Mucosa of gallbladder (tissue), 1 donor: ENCODE measurements at places on chromosomes 4 and X. TPM values are rescaled to one million over a fixed set of nuclear protein-coding genes. Genes with fewer than 3 reads are reported as not detected.

Gene CXCL9
- 0.35 TPM for total RNA-seq

Gene MAB21L2
- 2.0 TPM for total RNA-seq

Gene VGLL1
- total RNA-seq, result 0.78 TPM

Gene BEX5
- 41.1 TPM for total RNA-seq

Gene USP9X
- total RNA-seq, result 90.5 TPM

Gene TLR2
- 21.6 TPM for total RNA-seq

Gene CDKL2
- 2.4 TPM for total RNA-seq

Gene ZBTB49
- total RNA-seq, result 5.8 TPM

Gene LYAR
- 4.2 TPM for total RNA-seq

Gene MCF2
- 3.3 TPM for total RNA-seq

Gene DRP2
- total RNA-seq, result 0.29 TPM

Gene NIPAL1
- 9.2 TPM for total RNA-seq

Gene MAGT1
- 69.4 TPM for total RNA-seq

Gene NHSL2
- 13.6 TPM for total RNA-seq

Gene NCBP2L
- total RNA-seq, result not detected

Gene GBA3
- 29.4 TPM for total RNA-seq

Gene COX7B2
- total RNA-seq, result not detected

Gene MAGEB17
- not detected for total RNA-seq

Gene GPR173
- total RNA-seq, result 1.4 TPM

Gene EVC2
- total RNA-seq, result 7.1 TPM

Gene CAMK2D
- 61.0 TPM for total RNA-seq

Gene GIMD1
- total RNA-seq, result 34.1 TPM

Gene CNKSR2
- 0.86 TPM for total RNA-seq

Gene USP51
- total RNA-seq, result 1.9 TPM

Gene CCDC110
- total RNA-seq, result 0.78 TPM

Gene AFF2
- total RNA-seq, result 36.0 TPM

Gene REELD1
- 0.43 TPM for total RNA-seq

Gene KLB
- not detected for total RNA-seq

Gene NDST3
- total RNA-seq, result 0.17 TPM

Gene PRRG3
- 0.46 TPM for total RNA-seq

Gene HHIP
- total RNA-seq, result 9.5 TPM

Gene GLRB
- total RNA-seq, result 2.7 TPM

Gene MGAT4D
- total RNA-seq, result not detected

Gene DMD
- 127 TPM for total RNA-seq

Gene BEND2
- total RNA-seq, result not detected

Gene CCKAR
- 68.5 TPM for total RNA-seq

Gene PASD1
- total RNA-seq, result not detected

Gene AFM
- 0.35 TPM for total RNA-seq

Gene SPACA5B
- not detected for total RNA-seq

Gene ERCC6L
- total RNA-seq, result 0.23 TPM

Gene ARHGAP24
- 13.6 TPM for total RNA-seq

Gene SMAD1
- total RNA-seq, result 32.5 TPM

Gene GPC3
- 44.7 TPM for total RNA-seq

Gene ETDA
- total RNA-seq, result not detected

Gene ERAS
- total RNA-seq, result not detected

Gene HTN3
- total RNA-seq, result not detected

Gene NLGN3
- total RNA-seq, result 2.5 TPM

Gene CXXC4
- 0.83 TPM for total RNA-seq

Gene MAGED2
- 145 TPM for total RNA-seq

Gene GAGE12H
- not detected for total RNA-seq

Gene RPS6KA6
- 7.7 TPM for total RNA-seq

Gene SATL1
- total RNA-seq, result 0.06 TPM

Gene SULT1B1
- 0.75 TPM for total RNA-seq
